Brain (organoid and tissue), 16 donors: ENCODE measurements at places on chromosomes 6 and 20.

DNA sequence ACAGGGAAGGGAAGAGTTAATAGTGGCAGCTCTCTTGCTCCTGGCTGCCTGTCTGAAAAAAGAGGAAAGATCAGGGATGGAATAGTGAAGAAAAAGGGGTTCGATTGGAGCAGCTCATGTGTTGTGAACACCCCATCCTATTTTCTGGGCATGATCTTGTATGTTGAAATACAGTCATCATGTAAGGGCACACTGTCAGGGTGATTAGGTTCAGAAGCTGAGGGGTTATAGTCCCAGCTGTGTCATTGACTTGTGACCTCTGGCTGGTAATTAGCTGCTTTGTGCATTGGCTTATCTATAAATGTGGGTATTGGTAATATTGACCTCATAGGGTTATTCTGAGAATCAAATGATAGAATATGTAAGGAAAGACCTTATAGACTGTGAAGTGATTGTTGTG, 30.1 kb downstream of the PHF20 start:
- no peak for DNase-seq

- DNase-seq = no peak
These were observed 54.2 kb downstream of the TRAM2 start for GRCh38 chr6:52522655-52523054.

- no peak for DNase-seq
These were observed 196.6 kb downstream of the LY86 start for GRCh38 chr6:6785163-6785521.

DNA sequence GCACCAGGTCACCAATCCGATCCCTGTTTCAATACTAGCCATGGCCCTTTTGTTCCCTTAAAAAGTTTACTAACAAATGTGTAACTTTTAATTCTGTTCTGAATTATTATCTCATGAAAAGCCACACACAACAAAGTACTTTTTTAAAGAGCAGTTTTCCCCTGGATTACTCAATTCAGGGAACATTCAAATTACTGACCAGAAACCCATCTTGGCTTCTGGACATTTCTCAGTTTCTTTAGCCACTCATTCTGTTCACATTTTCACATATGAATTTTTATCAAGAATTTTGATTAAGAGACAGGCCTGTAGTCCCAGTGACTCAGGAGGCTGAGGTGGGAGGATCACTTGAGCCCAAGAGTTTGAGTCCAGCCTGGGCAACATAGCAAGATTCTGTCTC, 47.4 kb downstream of the INSM1 start:
- DNase-seq = no peak

- no peak for DNase-seq
These were observed 519.4 kb upstream of the ZNF337 start for GRCh38 chr20:26216025-26216424.

- DNase-seq = peak; percentile 28
These were observed 3.4 kb upstream of the RSPO4 start for GRCh38 chr20:1005452-1006027.

- DNase-seq = peak; percentile 53
These were observed 97.4 kb upstream of the CNR1 start for GRCh38 chr6:88263591-88263990.

GRCh38 chr20:6418732-6419131, 295.9 kb upstream of the FERMT1 start:
- no peak for DNase-seq
